ENCODE measurements at places on chromosomes 2 and 18.
A peak's percentile ranks its signal among the peaks of the same experiment; 100 is the strongest.

DNA sequence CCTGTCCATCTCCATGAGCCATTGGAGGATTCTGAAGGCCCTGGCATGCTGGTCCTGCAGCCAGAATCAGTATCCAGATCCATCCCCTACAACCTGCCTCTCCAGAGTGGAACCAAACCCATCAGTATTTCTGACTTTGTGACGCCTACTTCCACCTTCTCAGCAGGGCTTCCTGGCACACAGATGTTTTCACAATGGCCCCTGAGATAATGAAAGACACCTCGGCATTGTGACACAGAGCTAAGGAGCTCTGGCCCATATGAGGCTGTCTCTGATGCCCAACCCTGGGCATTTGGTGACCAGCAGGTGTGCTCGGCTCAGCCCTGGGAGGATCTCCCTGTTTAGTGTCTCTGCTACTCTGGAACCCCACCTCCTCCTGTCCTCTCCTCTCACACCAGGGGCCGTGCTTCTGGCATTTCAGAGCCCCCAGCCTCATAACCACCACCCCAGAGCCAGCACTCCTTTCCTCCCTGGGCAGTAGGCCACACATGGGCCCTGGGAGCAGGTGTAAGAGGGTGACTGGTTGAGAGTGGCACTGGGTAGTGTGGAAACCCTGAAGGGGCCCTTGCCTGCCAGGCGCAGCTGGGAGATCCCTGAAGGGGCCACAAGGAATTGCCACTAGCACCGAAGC, 38.2 kb downstream of the FOSL2 start:
- no peak for DNase-seq

DNA sequence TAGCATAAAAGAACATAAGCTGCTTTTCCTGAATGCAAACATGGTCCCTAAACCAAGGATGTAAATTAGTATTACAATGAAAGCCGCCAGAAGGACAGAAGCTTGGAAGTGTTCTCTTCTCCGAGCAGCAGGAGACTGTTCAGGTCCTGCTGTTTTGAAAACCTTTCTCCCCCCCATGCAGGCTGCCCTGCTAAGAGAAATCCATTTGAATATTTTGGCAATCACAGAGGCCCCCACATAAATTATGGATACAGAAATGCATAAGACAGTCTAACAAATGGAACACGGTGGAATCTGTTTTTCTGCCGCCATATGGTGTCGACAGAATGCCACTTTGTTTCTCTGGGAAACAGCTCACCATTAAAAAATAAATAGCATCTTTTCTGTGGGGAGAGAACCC, 600.4 kb upstream of the KLHL29 start:
- peak; percentile 60 for DNase-seq

GRCh38 chr2:173059292-173059691, 16.4 kb upstream of the MAP3K20 start:
- DNase-seq: no peak

DNA sequence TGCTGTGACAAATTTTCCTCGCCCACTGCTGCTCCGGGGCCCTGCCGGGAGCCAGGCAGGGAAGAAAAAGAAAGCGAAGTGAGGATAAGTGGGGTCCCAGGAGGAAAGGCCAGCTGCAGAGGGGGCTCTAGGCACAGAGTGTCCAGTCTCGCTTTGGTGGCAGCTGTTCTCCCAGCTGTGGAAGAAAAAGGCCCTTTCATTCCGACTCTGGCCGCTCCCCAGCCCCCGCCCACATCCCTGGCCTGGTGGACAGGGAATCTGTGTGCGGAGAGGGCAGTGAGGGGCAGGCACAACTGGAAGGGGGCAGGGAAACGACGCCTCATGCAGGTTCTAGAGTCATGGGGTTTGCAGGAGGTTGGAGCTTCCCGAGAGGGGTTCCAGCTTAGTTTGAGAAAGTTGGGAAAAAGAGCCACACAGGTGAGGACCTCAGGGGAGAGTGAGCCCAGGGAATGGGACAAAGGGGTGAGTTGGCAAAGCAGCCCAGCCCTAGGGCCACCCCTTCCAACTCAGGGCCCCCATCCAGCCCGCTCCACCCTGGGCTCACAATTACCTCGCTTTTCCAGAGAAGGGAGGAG, 1.8 kb downstream of the RTKN start:
- DNase-seq: no peak

- no peak for DNase-seq
These were observed 182.5 kb upstream of the NXPH2 start for GRCh38 chr2:138962686-138963085.

- DNase-seq: no peak
These were observed 82.0 kb downstream of the PMS1 start for GRCh38 chr2:189866296-189866695.
